ENCODE measurements at places on chromosomes 5 and 9.

GRCh38 chr5:177336112-177336511 is 15.4 kb downstream of the LMAN2 start:
- no peak for DNase-seq

GRCh38 chr5:173473288-173473687 is 143.2 kb downstream of the BOD1 start:
- no peak for DNase-seq

GRCh38 chr5:56974241-56974640 is 22.3 kb upstream of the MIER3 start:
- DNase-seq = no peak

- DNase-seq = no peak
These were observed 608.6 kb downstream of the CCDC171 start for GRCh38 chr9:16161483-16161882.

DNA sequence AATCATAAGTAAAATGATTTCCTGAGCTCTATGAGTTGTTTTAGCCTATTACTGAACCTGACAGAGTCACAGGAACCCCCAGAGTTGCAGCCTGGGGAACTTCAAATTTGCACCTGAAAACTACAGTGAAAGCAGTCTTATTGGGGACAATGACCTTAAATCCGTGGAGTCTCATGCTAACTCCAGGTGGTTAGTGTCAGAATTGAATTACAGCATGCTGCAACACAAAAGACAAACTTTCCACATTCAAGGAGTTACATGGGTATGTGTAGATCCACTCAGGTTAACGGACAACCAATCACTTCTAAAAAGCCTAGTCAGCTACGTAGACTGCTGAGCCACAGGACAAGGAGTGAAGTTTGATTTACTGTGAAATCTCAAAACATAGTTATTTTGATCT is 49.7 kb downstream of the PLPP1 start:
- DNase-seq = no peak

DNA sequence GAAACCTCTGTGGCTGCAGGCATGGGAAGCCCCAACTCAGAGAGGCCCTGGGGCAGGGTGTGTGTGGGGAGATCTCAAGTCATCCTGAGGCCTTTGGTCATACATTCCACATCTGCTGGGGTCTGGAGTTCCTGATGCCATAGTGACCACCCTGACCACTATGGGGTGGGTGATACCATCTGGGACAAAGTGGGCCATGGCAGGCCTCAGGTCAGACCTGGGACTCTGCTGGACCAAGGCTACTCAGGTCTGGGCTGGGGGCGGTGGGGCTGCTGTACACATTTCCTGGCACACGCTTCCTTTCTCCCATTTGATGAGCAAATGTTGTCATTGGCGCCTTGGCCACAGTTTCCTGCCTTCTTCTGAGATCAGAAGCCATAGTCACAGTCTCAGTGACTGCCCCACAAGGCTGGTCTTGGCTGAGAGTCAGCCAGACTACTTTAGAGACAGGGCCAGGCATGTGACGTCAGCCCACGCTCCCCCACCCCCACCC is 15.1 kb upstream of the ACSL6 start:
- no peak for DNase-seq

GRCh38 chr9:34884747-34885189 is 73.3 kb upstream of the PHF24 start:
- no peak for DNase-seq

DNA sequence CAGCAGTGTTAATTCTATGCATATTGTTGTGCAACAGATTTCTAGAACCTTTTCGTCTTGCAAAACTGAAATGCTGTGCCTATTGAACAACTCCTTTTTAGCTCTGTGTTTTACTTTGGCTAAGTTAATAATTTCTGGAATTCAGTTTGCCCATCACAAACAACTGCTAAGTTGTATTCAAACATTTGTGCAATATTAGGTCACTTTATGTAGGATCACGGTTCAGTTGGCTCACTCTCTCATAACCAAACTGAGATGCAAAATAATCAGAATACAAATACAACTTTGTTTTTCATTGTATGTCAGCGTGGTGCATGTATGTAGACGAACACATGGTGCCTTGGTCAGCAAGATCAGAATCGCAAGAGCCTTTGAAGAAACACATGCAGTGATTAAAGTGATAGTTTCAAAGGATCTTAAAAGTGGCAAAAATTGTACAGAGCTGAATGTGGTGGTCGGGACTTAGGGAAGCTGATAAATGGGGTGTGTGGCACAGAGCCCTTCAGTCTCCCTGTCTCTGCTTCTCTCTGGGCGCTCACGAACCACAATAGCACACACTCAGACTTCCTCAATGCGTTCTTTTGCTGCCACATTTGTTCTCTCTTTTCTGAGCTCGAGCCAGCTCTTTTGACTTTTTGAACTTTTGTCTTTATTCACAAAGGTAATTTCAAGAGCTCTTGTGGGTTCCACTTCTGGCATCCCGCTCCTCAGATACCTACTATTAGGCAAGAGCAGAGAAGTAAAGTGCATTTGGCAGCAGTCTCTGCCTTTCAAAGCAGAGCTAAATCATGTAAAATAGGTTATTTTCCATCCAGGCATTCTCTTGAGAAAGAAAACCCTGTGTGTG is 112.4 kb upstream of the CTSL start:
- DNase-seq = no peak

GRCh38 chr5:33423018-33423630 is 17.6 kb upstream of the TARS1 start:
- no peak for DNase-seq

DNA sequence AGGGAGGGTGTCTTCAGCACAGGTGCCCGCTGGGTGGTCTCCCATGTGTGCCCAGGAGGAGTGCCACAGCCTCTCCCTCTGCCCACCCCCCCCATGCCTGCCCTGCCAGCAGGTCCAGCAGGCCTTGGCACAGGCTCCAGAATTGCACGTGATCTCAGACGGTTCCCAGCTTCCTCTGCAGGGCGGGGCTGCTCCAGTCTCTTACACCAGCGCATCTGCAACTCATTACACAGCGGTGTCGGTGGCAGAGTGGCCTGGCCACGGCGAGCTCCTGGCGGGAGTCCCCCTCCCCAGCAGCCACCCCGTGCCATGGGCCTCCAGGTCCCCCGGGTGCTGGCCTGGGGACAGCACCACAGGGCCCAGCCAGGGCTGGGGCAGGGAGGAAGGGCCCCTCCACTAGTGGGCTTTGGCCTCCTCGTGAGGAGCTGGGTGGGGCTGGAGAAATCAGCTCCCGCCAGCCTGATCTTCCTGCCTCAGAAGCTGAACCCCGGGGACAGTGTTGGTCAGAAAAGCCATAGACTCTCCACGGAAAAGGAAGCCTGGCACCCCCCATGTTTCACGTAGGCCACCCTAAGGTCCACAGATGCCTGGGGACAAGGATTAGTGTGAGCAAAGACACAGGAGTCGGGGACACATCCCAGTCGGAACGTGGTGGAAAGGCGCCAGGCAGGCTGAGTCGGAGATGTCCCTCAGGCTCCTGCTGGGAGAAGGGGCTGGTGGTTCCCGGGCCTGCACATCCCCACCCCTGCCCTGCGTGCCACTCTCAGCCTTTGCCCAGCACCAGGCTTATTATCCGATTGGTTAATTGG is 40.2 kb downstream of the RXRA start:
- peak; percentile 92 for DNase-seq

GRCh38 chr5:140000332-140000731 is 42.8 kb downstream of the NRG2 start:
- DNase-seq = peak; percentile 34

GRCh38 chr5:102802708-102803458 is 47.8 kb downstream of the PAM start:
- DNase-seq = no peak

GRCh38 chr5:155978850-155979249 is 348.1 kb upstream of the SGCD start:
- DNase-seq = no peak

GRCh38 chr5:133149345-133149744 is 97.5 kb downstream of the HSPA4 start:
- no peak for DNase-seq

DNA sequence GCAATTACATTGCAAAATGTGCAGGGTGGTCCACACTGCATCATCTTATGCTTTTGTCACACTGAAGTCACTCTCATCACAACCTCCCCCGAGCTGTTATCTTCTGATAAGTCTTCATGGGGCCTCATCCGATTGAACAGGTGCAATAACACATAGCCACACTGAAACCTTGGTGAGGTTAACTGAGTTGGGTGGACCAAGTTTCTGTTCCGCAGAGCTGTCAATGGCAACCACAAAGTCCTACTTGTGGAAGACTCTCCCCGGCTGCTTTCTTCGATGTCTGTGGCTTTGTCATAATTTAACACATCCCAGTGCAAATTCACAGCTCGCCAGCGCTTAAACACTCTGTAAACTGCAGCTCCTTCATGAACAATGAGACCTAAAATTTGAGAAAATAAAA is 112.2 kb downstream of the MARCHF11 start:
- DNase-seq = no peak

DNA sequence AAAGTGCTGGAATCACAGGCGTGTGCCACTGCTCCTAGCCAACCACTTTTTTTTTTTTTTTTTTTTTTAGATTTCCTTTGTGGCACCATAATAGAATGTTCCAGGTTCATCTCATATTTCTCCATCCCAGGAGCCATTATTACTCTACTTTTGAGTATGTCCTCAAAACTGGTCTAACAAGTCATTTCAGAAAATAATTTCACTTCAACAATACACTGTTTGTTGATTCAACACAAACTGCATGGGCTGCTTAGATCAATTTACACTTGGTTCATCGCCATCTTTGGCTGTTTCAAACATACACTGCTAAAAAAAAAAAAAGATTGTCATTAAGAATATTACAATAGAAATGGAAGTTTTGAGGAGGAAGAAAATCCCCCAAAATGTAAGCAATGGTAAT is 57.9 kb downstream of the CSNK1A1 start:
- no peak for DNase-seq

DNA sequence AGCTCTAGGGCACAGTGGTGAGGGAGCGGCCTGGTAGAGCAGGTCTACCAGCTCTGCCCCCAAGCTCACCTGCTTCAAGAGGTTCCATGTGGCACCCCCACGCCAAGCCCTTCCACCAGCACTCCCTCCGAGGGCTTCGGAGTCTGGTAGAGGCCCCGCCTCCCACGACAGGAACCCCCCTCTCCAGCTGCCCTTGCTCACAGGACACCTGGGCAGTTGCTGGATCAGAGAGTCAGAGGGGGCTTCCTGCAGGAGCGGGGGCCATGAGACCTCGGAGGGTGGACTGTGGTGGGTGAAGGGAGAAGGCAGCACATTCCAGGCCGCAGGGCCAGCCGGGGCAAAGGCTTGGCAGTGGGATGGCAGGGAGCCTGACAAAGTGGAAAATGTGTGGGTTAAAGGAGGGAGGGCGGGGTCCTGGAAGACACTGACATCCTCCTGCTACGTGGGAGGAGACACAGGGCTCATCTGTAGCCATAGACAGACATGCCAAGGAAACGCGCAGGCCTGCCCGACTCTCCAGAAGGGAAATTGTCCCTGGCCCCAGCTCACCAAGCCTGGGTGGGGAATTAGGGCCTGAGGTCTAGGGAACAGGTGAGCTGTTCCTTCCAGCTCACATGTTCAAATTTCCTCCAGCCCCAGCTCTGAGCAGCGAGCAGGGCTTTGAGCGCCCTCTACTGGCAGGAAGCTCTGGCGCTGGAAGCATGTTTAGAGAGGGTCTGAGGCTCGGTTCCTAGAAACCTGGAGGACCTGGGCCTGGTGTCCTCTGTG is 74.2 kb downstream of the NTNG2 start:
- peak; percentile 75 for DNase-seq

GRCh38 chr9:95283673-95284072 is 33.8 kb downstream of the FANCC start:
- no peak for DNase-seq

DNA sequence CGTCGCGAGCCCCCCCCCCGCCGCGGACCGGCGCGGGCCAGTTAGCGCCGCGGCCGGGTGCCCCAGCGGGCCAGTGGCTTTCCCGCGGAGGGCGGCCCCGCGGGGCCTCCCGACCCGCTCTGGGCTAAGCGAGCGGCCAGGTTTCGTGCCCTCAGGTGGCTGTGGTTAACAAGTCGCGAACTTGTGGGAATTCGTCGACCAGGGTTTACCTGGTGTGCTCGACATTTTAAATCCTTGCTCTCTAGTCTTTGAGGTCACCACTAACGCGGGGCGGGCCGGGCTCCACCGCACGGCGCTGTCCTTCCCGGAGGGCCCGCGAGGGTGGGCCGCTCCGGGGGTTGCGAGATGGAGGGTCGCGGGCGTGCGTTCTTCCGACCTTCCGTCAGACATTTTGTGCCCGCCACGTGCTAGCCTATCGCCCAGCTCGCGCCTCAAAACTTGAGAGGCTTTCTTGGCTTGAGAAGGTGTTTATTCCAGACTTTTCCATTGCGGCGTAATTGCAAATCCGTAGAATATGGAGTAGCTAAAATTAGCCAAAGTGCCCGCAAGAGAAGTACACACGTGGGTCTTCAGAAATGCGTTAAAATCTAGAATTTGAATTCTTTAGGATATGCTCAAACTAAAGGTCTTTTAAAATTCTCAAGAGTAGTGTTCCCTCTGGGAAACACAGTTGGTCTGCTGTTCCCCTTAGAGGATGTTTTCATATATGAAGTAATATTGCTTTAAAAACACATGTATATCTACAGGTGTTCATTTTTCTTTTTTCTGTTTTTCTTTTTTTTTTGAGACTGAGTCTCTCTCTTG is 2.1 kb downstream of the ANP32B start:
- DNase-seq = no peak

GRCh38 chr9:1875921-1876448 is 139.2 kb upstream of the SMARCA2 start:
- DNase-seq = no peak

DNA sequence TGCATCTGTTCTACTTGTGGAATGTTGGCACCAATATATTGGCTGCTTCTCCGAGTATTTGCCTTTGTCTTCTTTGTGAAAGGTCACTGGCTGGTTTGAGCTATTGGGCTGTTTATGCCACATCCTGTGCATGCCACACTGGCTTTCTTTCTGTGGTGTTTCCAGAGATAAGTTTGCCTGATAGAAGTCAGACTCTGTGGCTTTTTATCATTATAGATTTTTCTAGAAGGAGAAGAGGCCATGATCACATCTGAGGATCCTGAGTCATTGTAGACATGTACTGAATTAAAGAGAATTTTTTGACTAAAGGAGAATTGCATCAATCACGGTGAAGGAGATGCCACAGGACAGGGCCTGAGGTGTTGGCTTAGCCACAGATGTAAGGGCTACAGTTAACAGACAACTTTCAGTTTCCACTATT is 26.5 kb upstream of the CDKN2B start:
- no peak for DNase-seq

GRCh38 chr5:98779264-98779877 is 5.9 kb downstream of the RGMB start:
- no peak for DNase-seq

DNA sequence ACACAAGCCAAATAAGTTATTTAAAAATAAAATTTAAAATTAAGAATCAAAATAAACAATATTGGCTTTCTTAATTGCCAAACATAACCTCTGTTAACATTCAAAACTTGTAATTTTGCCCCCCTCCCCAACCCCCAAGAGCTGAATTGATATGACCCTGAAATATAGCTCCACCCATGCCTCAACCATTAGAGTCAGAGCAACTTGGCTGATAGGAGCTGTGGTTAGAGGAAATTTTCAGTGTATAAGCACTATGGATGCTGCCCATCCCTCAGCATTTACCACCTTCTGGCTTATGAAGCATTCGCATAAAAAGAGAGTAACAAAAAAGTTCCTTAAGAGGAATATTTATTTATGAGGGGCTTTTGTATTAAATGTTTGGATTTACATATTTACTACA is 6.1 kb downstream of the POC5 start:
- no peak for DNase-seq

- DNase-seq = no peak
These were observed 58.7 kb upstream of the PRR16 start for GRCh38 chr5:120405286-120405864.
